ENCODE measurements at places on chromosomes 3 and 15.

DNA sequence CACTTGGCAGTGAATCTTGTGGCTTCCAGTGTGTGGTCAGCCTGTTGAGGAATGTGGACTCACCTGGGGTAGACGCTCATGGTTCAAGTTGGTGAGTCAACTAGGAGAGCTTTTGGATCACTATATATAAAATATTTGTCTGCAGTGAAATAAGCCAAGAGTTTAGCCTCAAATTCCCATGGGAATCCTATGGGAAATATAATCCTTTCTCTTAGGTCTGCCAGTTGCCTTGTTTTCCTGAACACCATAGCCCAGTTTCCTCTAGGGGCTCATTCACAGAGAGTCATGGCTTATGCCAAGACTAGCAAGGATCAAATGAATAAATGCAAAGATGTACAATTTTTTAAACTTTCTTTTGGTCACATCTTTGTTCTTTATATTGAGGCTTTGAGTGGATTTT, 100.1 kb upstream of the NPHP3 start:
- no peak for DNase-seq

- no peak for DNase-seq
Measured at GRCh38 chr15:101055411-101055810, 136.3 kb downstream of the LRRK1 start.

DNA sequence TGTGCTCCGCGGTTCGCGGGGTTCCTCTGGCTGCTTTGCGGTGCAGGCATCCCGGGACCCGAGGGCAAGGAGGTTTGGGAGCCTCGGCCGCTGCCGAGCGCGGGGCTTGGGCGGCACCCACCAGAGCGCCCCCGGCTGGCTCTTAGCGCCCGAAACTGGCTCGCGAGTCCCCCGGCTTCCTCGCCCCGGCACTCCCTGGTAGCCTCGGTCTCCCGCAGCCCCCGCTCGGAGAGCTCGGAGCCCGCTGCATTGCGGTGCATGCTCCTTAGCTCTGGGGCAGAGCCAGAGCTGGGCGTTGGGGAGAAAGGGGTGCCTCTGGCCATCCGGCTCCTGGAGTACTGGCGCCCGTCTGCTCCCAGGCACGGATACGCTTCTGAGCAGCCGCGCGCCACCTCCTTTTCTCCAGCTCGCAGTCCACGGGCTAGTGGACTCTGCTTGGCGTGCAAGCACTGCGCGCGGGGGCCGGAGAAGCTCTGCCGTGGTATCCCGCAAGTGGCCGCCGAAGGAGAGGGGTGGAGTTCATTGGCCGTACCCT, 753 bp downstream of the EPHB1 start:
- DNase-seq = peak; percentile 22

DNA sequence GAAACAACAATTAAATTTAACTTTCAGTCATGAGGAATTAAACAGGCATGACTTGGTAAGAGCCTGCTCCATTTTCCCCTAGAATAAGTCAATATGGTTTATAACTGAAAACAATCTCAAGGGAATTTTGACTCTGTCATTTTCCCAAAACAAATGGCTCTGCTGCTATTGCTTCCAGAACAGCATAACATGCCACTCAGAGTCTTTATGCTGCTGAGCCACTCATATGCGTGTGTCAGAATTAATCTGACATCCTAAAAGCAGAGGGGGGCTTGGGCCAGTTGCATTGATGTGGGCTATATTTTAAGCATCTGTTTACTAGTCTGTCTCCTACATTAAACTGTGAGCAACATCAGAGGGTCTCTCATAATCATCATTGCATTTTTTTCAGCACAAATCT, 111.1 kb upstream of the ABI3BP start:
- no peak for DNase-seq

DNA sequence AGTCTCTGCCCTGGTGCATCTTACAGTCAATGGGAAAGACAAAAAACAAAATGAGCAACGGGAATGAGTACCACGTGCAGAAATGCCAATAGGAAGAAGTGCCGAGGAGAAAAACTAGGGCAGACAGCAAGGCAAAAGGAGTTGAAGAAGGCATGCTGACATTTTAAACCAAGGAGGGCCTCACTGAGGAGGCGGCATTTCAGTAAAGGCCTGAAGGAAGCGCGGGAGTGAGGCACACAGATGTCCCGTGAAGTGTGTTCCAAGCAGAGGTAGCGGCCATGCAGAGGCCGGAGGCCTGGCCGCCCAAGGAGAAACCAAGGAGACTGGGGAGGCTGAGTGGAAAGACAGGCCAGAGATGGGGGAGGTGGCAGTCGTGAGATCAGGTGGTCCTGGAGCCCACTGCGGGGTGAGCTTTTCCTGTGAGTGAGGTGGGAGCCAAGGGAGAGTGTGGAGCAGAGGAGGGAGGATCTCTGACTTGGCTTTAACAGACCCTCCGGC, 34.8 kb downstream of the DNAJB8 start:
- DNase-seq = no peak

DNA sequence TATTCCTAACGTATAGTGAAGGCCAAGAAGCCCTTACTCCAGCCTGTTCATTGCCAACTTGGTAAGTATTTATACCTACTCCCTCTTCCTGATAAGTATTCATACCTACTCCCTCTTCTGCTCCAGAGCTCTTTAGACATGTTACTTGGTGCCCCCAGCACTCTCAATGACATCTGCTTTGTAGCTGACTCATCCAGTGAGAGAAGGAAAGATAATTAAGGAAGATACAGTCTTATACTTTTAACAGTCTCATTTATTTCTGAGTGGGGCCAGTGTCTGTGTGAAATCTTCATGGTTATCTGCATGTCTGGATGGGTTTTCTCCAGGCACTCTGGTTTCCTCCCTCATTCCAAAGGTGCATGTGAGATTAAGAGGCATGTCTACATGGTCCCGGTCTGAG, 698.7 kb downstream of the FHIT start:
- no peak for DNase-seq

DNA sequence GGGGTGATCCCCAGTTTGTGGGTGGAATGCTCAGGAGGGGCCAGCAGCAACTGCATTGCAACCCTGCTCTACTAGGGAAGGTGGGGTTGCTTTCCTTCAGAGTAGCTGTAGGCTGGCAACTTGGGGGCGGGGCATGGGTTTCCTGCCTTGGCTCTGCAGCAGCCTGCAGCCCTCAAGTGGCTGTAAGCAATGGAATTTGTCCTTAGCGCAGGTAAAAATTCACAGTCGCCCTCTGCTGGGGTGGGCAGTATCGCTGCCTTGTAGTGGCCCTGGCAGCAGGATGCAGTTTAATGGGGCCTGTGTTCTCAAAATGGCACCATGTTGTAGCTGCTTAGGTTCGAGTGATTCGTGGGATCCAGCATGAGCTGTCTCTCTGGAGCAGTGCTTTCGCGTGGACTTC, 29.8 kb downstream of the STT3B start:
- peak; percentile 59 for DNase-seq

DNA sequence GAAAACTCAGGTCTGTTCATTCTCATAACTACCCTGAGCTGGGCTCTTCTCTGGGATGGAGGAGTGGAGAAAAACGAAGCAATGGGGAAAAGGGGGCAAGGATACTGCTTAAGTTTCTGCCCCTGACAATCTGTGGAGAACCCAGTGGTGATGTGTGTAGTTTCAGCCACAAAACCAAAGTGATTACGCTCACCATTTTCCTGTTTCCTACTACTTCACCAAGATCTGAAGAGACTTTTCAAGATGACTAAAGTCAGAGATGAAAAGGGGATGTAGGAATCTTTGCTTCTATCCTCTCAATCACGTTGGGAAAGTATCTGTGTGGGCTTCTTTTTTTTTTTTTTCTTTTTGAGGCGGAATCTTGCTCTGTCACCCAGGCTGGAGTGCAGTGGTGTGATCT, 8.3 kb upstream of the UBE2E1 start:
- peak; percentile 22 for DNase-seq

GRCh38 chr3:112637700-112638099, 3.2 kb downstream of the CCDC80 start:
- no peak for DNase-seq

DNA sequence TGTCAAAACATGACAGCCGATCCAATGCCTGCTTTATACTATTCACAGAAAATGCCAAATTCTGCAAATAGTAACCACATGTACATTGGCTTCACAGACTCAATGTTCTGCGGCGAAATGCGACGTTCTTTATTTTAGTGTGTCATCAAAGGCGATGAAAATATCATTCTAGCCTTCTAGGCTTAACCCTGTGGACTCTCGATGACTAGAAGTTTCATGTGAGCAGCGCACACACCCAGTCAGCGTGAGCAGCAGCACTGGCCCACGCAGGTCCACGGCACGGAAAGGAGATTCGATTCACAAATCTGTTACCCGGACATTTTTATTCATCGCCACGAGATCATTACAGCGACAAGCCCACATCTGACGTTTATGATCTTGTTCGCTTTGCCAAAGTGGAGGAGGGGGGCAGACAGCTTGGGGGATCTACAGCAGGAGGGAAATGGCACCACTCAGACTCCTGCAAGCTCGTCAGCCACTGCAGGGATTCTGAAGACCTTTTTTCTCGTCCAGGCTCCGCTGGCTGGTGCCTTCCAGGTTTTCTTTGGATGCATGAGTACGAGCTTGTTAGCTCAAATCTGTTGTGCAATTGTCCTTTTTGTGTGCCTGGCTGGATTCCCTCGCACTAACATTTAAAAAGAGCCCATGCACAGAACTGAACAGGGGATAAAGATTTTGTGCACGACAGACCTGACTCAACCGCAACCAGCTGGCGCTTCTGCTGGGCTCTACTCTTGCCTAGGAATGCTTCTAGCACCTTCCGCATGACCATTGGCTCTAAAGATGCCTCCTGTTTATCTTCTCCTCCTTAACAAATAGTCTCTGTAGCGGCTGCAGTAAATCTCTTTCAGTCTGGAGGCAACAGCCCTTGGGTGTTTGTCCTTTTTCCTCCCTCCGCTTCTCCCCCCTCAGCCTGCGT, 938.4 kb downstream of the MCTP2 start:
- DNase-seq = no peak

Data from activated CD4-positive, alpha-beta T cell treated with anti-CD3 and anti-CD28 coated beads for 36 hours (primary cell).